Effector CD4-positive, alpha-beta T cell (primary cell): ENCODE measurements at places on chromosomes 7 and 10.

- no peak for DNase-seq
Measured at GRCh38 chr7:32458025-32458424, 32.2 kb downstream of the LSM5 start.

DNA sequence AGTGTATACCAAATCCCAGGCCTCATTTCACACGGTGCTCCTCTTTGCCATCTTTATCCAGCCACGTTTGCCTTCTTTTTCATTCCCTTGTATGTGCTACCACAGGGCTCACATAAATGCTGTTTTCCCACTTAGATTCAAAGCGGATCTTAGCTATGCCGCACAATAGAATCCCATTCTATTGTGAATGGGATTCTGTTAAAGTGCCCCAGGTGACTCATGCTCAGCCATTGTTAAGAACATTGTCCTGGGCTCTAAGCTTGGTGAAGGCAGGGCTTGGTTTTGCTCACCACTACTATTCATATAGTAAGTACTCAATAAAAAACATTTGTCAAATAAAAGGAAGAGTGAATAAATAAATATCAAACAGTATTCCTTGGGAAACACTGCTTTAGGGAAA, 72.3 kb upstream of the PHYHIPL start:
- no peak for DNase-seq

GRCh38 chr7:31875424-31875823, 188.4 kb downstream of the PPP1R17 start:
- no peak for DNase-seq

DNA sequence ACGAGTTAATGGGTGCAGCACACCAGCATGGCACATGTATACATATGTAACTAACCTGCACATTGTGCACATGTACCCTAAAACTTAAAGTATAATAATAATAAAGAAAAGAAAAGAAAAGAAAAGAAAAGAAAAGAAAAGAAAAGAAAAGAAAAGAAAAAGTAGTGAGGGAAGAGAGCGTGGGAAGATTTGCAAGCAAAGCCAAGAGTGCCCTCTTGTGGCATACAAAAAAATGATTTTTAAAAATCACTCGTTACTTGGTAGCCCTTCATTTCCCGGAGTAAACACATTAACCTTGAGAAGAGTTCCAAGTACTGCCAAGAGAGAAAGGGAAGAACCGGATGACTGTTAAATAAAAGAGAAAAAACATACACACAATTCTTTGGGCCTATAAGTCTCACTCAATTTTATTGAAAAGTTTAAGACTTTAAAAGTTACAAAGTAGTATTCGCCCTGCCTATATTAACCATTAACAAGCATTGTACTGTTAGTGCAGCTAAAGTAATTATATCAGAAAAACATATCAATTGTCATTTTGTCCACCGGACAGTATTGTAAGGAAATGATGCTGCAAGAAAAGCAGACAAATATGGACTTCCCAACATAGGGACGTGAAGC, 6.2 kb upstream of the CH25H start:
- no peak for DNase-seq

DNA sequence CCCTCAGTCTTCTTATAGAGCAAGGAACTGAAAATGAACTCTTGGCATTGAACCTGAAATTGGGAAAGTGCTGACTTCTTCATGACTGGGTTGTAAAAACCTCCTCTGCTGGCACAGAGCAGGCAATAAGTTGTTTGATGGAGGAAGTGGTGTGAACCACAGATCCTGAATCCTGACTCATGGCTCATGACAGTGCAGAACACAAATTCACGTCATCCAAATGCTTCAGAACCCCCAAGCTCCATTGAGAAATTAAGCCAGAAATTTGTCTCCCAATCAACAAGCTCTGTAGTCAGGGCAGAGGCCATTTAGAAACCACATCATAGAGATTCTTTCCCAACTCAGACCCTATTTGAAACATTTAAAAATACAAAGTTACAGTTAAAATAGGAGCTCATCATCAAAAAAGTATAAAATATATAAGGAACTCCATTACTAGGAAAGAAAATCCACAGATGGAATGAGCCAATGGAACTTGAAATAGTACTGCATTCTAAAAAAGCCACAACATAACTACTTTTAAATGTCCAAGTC, 10.3 kb upstream of the STK17A start:
- no peak for DNase-seq

- no peak for DNase-seq
Measured at GRCh38 chr10:104255311-104255981, 754 bp downstream of the GSTO1 start.

DNA sequence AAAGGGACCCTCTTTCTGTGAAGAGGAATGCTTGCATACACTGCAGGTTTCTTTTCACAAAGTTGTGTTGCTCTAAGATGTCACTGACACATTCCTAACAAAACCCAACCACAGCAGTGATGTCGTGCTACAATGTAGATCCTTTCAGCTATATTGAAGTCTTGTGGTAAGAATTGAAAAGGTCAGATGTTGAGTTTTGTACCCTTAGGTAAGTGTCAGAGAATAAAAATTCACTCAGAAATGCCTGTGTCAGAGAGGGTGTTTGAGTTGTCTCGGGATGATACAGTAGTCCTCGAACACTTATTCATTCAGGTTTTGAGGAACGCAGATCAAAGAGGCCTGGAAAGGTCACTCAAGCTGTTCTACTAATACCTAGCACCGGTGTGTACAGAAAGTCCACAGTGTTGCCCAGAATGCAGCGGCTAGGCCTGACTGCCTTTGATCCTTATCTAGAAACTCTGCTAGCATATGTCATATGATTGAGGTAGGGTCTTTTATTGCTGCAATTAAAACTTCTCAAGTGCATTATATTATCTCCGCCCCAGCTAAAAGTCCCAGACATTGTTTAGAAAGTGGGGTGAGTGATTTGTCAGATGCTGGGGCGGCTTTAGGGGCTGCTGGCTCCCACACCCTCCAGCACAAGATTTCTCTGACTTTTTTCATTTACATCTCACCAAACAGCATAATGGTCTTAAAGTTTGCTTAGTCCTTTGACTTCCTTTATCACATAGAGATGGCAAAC, 26.0 kb downstream of the RNF32 start:
- no peak for DNase-seq

DNA sequence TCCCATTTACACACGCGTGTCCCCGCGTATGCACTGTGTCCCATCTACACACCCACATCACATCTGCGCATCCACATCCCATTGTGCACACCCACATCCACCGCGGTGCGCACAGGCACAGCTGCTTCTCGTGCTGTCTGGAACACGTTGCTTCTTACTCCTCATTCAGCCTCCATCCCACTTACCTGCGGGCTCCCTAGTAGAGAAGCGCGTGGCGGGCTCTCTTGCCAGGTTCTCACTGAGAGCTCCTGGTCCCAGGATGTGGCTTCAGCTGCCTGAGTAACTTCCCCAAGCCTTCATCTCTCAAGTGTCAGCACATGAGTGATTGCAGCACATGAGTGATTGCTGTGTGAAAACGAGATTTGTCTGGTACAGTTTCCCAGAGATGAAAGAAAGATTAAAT, 117.8 kb downstream of the TRRAP start:
- DNase-seq: no peak

GRCh38 chr7:90520484-90520883, 51.0 kb downstream of the PTTG1IP2 start:
- no peak for DNase-seq

GRCh38 chr7:13910805-13911551, 78.5 kb downstream of the ETV1 start:
- DNase-seq: no peak

DNA sequence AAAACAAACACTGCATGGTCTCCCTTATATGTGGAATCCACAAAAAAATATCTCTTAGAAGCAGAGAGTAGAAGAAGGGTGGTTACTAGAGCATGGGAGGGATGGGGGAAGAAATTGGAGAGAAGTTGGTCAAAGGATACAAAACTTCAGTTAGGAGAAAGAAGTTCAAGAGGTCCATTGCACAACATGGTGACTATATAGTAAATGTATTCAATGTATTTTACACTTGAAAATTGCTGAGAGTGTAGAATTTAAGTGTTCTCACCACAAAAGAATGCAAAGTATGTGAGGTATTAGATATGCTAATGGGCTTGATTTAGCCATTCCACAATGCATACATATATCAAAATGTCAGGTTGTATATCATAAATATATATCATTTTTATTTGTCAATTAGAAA, 232.0 kb upstream of the CELF2 start:
- DNase-seq: no peak

GRCh38 chr7:65463184-65463583, 89.5 kb downstream of the ZNF92 start:
- no peak for DNase-seq

DNA sequence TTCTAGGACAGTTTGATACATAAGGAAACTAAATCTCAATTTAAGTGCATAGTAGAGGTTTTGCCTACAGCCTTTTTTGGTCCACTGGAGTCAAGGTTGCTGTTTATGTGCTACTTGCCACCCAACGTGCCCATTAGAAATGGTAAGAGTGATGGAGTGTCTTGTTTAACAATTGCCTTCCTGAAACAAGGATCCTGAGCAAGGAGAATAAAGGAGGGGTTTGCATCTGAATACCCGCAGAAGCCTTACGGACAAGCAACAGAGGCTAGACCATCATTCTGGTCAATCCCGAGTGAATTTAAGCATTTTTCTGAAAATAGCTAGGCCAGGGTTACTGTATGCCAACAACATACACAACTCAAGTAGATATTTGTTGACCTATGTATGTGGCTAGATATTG, 63.6 kb downstream of the MARCHF5 start:
- no peak for DNase-seq

DNA sequence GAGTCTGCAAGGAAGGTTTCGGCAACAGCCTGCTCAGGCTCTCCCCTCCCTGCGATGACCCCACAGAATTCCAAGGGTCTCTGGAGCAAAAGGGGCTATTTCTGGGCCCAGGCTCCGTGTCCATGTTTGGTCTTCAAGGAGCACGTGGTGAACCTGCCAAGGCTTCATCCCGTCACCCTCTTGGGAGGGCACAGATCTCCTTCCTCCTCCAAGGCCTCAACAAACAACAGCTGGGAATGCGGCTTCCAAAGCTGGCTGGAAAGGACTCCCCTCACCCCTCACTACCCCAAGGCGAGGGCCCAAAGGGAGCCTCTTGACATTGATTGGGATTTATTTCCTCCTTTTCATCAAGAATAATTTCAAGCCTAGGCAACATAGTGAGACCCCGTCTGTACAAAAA, 14.0 kb upstream of the KPNA7 start:
- no peak for DNase-seq

- no peak for DNase-seq
Measured at GRCh38 chr10:113267619-113268562, 285.0 kb upstream of the HABP2 start.

- DNase-seq: no peak
Measured at GRCh38 chr10:127612-128432, 7.4 kb upstream of the ZMYND11 start.

DNA sequence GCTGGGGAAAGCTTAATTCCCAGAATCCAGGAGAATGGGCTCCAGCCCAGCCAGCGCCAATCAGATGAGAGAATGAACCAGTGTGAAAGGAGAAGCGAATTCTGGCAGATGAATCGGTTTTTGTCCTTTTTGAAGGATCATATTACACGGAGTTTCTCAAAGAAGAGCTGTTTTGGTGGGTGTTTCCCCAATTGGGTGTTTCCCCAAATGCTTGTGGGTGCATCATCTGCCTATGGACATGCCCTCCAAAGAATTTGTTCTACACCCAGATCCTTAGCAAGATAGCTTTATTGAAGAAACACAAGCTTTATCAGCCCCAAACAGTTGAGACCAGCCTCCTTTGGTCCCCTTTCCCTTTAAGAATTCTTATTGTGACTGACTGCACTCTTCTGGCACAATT, 186.5 kb upstream of the GPR26 start:
- no peak for DNase-seq

DNA sequence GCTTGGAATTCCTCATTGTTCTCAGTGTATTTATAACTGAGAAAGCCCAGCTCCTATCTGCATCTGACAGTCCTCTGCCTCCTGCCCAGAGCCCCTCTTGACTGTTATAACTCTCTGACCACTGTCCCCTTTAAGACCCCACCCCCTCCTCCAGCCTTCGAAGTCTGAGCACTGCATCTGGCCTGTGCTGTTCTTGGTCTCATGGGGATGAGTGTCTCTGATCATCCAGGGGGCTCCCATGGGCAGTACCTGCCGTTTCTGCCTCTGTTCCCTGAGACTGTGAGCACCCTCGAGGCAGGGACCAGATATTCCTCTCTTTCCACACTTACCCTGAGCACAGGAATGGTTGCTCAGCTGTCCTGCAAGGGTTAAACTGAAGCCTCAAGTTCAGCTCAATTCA, 7.7 kb downstream of the GHRHR start:
- DNase-seq: no peak
